ENCODE measurements at places on chromosomes 7 and 10.

- H3K27ac ChIP-seq = no peak overlapping the region
- DNase-seq = no peak
- H3K36me3 ChIP-seq = peaks cover 3% of the 10 kb centered on the region
These were observed 59.0 kb downstream of the CSGALNACT2 start for GRCh38 chr10:43196981-43197833.

DNA sequence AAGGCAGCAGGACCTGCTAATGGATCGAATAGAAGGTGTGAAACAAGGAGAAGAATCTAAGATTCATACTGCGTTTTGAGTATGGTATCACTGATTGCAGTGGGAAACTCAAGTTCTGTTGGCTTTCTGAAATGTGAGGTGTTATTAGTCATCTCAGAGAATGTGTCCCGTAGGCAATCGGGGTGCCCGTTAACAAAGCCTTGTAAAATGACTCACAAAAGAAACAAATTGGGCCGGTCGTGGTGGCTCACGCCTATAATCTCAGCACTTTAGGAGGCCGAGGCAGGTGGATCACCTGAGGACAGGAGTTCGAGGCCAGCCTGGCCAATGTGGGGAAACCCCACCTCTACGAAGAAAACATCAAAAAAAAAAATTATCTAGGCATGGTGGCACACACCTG is 118.2 kb upstream of the C7orf33 start:
- no peak overlapping the region for H3K27ac ChIP-seq
- DNase-seq = no peak
- H3K27me3 ChIP-seq = no peaks in the 10 kb centered on the region
- no peaks in the 10 kb centered on the region for H3K4me1 ChIP-seq
- no peak overlapping the region for H3K4me3 ChIP-seq

GRCh38 chr10:121076776-121077715 is 225.9 kb downstream of the WDR11 start:
- no peak overlapping the region for H3K4me3 ChIP-seq
- no peaks in the 10 kb centered on the region for H3K36me3 ChIP-seq
- no peaks in the 10 kb centered on the region for H3K27me3 ChIP-seq

- H3K27ac ChIP-seq = no peak overlapping the region
- DNase-seq = no peak
- no peaks in the 10 kb centered on the region for H3K27me3 ChIP-seq
- H3K4me1 ChIP-seq = peaks cover 30% of the 10 kb centered on the region
- H3K4me3 ChIP-seq = no peak overlapping the region
These were observed 15.0 kb downstream of the NOD1 start for GRCh38 chr7:30463405-30464145.

- H3K4me3 ChIP-seq = no peak overlapping the region
- DNase-seq = no peak
- H3K27ac ChIP-seq = no peak overlapping the region
- H3K36me3 ChIP-seq = peaks cover 5% of the 10 kb centered on the region
- no peaks in the 10 kb centered on the region for H3K4me1 ChIP-seq
These were observed 6.8 kb upstream of the SEMA4G start for GRCh38 chr10:100962351-100963080.

DNA sequence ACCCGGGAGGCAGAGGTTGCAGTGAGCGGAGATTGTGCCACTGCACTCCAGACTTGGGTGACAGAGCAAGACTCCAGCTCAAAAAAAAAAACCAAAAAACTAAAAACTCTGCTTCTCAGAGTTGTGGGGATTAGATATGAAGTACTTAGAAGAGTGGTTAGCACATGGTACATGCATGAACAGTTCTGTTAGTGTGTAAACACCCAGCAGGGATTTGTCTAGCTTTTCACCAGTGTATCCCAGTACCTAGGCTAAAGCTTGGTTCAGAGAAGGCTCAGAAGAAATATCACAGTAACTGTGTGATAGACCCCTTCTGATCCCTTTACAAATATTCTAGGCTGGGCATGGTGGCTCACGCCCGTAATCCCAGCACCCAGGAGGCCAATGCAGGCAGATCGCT is 9.5 kb downstream of the PPIA start:
- H3K27me3 ChIP-seq = no peaks in the 10 kb centered on the region
- H3K4me1 ChIP-seq = no peaks in the 10 kb centered on the region
- no peak for DNase-seq
- no peak overlapping the region for H3K27ac ChIP-seq
- no peak overlapping the region for H3K4me3 ChIP-seq
- peaks cover 31% of the 10 kb centered on the region for H3K36me3 ChIP-seq

DNA sequence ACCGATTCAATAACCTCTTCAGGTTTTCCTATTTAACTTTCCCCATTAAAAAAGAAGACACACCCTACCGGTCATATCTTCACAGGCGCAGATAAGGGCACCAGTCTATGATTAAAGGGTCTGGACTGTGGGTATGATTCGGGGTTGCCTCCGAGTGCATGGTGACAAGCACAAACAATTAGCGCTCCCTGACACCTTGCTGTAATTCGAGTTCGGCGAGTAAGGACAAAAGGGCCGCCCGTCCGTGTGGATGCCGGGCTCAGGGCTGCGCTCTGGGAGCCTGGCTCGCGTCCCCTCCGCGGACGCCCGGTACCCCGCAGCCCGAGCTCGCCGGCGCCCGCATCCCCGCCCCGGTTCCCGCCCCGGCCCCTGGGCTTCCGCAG is 111.9 kb upstream of the RHEB start:
- no peak for DNase-seq
- H3K36me3 ChIP-seq = no peaks in the 10 kb centered on the region
- peak overlapping the region; percentile 80 for H3K4me3 ChIP-seq
- peak overlapping the region; percentile 85 for H3K27ac ChIP-seq
- no peaks in the 10 kb centered on the region for H3K27me3 ChIP-seq
- H3K4me1 ChIP-seq = peaks cover 26% of the 10 kb centered on the region

DNA sequence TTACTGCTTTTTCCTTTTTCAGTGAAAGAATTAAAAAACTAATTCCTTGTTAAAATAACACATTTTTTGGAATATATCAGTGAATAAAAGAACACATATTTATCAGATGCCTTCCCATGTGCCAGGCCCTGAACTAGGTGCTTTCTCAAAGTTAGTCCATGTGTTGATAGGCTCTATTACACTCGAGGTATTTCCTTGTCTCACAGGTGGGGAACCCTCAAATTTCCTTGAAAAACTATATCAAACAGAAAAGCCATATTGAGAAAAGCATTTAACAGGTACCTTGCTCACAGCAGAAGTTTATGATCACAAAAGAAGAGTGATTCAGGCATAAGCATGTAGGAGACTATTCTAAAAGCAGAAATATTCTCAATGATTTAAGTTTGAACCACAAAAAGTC is 75.6 kb upstream of the OGDHL start:
- H3K36me3 ChIP-seq = peaks cover 13% of the 10 kb centered on the region
- no peaks in the 10 kb centered on the region for H3K27me3 ChIP-seq

GRCh38 chr7:159115601-159116501 is 28.8 kb downstream of the VIPR2 start:
- no peaks in the 10 kb centered on the region for H3K36me3 ChIP-seq
- peak overlapping the region; percentile 38 for H3K27ac ChIP-seq
- no peak overlapping the region for H3K4me3 ChIP-seq
- no peak for DNase-seq
- H3K27me3 ChIP-seq = no peaks in the 10 kb centered on the region
- H3K4me1 ChIP-seq = no peaks in the 10 kb centered on the region

DNA sequence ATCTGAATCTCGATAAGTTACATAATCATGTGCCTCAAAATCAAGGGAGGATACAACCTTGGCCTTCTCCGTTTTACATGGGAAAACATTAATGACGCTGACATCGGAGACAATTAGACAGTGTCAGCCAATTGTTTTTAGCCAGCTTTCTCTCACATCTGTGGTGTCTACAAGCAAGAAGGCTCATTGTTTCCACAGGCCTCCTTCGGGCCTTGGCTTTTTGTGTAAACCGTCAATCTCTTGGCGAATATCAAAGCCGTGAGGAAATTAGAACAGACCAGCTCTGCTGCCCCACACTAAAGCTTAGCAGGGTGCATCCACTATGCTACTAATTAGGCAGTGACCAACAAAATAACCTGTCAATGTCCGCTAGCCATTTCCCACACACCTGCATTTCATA is 43.2 kb downstream of the VAX1 start:
- H3K4me1 ChIP-seq = no peaks in the 10 kb centered on the region
- no peak for DNase-seq
- no peaks in the 10 kb centered on the region for H3K27me3 ChIP-seq
- H3K4me3 ChIP-seq = no peak overlapping the region

DNA sequence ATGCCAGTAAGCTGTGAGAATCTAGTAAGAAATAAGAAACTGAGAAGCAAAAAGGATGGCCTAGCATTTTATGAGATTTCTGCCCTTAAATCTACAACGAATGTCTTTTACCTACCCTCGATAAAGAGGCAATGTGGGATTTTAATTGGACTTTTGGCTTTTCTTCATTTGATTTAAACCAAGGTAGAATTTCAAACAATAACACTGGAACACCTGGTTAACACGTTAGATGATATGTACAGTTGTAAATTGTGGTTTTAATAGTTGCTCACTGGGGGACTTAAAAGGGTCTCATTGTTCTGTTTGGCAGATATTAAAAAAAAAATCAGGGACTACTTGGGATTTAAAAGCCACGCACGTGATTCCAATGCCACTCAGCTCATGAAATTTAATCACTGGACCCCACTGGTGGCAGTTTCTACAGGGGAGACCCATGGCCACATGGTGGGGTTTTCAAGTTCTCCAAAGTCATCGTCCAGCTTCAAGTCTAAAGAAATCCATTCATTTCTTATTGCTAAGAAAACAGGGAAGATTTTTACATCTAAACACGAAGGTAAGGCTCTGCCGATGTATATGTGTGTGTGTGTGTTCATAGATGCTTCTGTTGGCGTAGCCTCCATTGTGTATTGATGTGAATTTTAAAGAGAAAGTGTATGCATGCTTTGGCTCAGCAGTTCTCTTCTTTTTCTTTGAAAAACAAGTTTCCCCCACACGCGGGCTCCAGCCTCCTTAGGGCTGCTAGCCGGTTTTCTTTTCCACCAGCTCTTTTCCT is 588.6 kb upstream of the MKI67 start:
- H3K27me3 ChIP-seq = no peaks in the 10 kb centered on the region
- no peak overlapping the region for H3K4me3 ChIP-seq
- H3K36me3 ChIP-seq = no peaks in the 10 kb centered on the region
- no peak for DNase-seq
- H3K27ac ChIP-seq = no peak overlapping the region

- H3K4me3 ChIP-seq = no peak overlapping the region
- DNase-seq = no peak
These were observed 268.3 kb downstream of the SNX13 start for GRCh38 chr7:17671956-17672355.

- H3K27ac ChIP-seq = no peak overlapping the region
- no peaks in the 10 kb centered on the region for H3K36me3 ChIP-seq
- no peaks in the 10 kb centered on the region for H3K27me3 ChIP-seq
These were observed 239.3 kb downstream of the AUTS2 start for GRCh38 chr7:69837387-69838068.

- H3K4me3 ChIP-seq = no peak overlapping the region
- peaks cover 4% of the 10 kb centered on the region for H3K4me1 ChIP-seq
- no peaks in the 10 kb centered on the region for H3K36me3 ChIP-seq
These were observed 505.6 kb downstream of the GALNT17 start for GRCh38 chr7:71637578-71637977.

GRCh38 chr7:23759671-23760391 is 49.8 kb downstream of the STK31 start:
- no peaks in the 10 kb centered on the region for H3K36me3 ChIP-seq
- H3K4me3 ChIP-seq = no peak overlapping the region
- no peak for DNase-seq
- H3K4me1 ChIP-seq = no peaks in the 10 kb centered on the region
- H3K27ac ChIP-seq = no peak overlapping the region
- no peaks in the 10 kb centered on the region for H3K27me3 ChIP-seq

DNA sequence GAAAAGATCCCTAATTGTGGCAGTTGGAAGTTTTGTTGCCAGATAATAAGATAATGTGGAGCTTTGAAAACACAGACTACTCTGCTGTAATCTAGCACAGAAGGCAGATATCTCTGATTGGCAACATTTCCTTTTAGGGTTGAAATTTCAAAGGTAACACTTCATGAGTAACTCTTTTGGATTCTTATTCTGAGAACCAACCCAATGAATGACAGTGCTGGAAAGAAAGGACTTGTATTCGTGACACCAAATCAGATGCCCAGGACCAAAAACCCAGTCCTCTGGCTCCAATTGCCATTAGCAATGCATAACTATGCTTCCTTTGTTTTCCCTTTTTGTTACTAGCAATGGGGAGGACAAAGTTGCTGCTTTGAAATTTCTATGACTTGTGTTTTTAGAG is 41.0 kb upstream of the ELMO1 start:
- no peaks in the 10 kb centered on the region for H3K4me1 ChIP-seq
- no peaks in the 10 kb centered on the region for H3K36me3 ChIP-seq
- H3K27me3 ChIP-seq = no peaks in the 10 kb centered on the region
- H3K4me3 ChIP-seq = no peak overlapping the region
- no peak overlapping the region for H3K27ac ChIP-seq
- DNase-seq = no peak

DNA sequence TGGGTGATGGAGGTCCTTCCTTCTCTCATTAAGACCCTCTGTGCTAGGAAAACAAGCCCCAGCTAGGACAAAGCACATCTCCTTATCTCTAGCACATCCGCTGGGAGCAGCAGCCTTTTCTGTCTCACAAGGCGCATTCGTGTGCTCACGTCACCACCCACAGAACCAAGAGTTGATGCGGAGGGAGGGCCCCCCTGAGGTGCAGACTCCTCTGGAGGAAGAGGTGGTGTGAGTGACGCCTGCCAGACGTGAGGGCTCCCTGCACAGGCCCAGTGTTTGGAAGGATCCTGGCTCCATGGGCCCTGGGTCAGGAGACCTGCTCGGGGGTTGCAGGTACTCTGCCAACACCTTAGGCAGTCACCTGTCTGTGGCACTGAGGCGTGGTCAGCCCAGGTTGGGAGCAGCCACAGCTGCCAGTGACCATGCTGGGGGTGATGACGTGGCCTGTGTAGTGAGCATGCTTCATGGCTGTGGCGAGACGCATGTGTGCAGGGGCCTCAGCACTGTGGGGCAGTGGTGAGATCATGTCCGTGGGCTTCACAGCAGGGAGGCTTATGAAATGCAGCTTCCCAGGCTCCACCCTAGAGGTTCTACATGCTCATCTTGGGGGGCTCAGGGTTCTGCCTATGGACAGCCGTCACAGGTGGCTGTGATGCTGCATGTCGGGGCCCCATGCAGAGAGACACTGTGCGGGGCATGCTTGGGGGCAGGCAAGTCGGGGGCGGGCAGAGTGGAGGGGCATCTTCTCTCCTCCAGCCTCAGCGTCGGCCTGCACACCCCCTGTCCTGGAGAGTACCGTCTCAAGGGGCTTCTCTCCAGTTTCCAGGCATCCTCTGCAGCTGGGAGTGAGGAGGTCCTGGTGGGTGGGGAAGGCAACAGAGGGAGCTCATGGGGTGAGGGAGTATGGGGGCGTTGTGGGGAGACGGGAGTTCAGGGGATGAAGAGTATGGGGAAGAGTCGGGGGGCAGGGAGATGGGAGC is 56.2 kb upstream of the DPYSL4 start:
- H3K36me3 ChIP-seq = no peaks in the 10 kb centered on the region
- DNase-seq = no peak
- H3K4me1 ChIP-seq = no peaks in the 10 kb centered on the region
- no peak overlapping the region for H3K4me3 ChIP-seq
- no peaks in the 10 kb centered on the region for H3K27me3 ChIP-seq
